Effector memory CD8-positive, alpha-beta T cell (primary cell): ENCODE measurements at places on chromosomes 3 and 15.
A peak's percentile ranks its signal among the peaks of the same experiment; 100 is the strongest.

- H3K4me1 ChIP-seq: peaks cover 1% of the 10 kb centered on the region
- H3K27me3 ChIP-seq: peaks cover 64% of the 10 kb centered on the region
- DNase-seq: no peak
- H3K27ac ChIP-seq: no peak overlapping the region
These were observed 6.4 kb downstream of the CHRD start for GRCh38 chr3:184386047-184386806.

DNA sequence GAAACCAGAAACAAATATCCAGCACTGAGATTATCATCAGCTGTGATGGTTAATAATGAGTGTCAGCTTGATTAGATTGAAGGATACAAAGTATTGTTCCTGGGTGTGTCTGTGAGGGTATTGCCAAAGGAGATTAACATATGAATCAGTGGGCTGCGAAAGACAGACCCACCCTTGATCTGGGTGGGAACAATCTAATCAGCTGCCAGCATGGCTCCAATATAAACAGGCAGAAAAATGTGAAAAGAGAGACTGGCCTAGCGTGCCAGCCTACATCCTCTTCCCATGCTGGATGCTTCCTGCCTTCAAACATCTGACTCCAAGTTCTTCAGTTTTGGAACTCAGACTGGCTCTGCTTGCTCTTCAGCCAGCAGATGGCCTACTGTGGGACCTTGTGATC, 869.5 kb downstream of the SI start:
- H3K4me1 ChIP-seq: no peaks in the 10 kb centered on the region
- H3K4me3 ChIP-seq: no peak overlapping the region
- H3K27ac ChIP-seq: no peak overlapping the region
- DNase-seq: no peak
- no peaks in the 10 kb centered on the region for H3K27me3 ChIP-seq

GRCh38 chr3:19436746-19437145, 288.4 kb downstream of the KCNH8 start:
- H3K4me1 ChIP-seq: no peaks in the 10 kb centered on the region
- no peak overlapping the region for H3K27ac ChIP-seq
- no peaks in the 10 kb centered on the region for H3K36me3 ChIP-seq
- no peak for DNase-seq
- H3K4me3 ChIP-seq: no peak overlapping the region

GRCh38 chr15:43212951-43213350, 7.9 kb downstream of the EPB42 start:
- DNase-seq: no peak
- H3K27me3 ChIP-seq: peaks cover 45% of the 10 kb centered on the region

DNA sequence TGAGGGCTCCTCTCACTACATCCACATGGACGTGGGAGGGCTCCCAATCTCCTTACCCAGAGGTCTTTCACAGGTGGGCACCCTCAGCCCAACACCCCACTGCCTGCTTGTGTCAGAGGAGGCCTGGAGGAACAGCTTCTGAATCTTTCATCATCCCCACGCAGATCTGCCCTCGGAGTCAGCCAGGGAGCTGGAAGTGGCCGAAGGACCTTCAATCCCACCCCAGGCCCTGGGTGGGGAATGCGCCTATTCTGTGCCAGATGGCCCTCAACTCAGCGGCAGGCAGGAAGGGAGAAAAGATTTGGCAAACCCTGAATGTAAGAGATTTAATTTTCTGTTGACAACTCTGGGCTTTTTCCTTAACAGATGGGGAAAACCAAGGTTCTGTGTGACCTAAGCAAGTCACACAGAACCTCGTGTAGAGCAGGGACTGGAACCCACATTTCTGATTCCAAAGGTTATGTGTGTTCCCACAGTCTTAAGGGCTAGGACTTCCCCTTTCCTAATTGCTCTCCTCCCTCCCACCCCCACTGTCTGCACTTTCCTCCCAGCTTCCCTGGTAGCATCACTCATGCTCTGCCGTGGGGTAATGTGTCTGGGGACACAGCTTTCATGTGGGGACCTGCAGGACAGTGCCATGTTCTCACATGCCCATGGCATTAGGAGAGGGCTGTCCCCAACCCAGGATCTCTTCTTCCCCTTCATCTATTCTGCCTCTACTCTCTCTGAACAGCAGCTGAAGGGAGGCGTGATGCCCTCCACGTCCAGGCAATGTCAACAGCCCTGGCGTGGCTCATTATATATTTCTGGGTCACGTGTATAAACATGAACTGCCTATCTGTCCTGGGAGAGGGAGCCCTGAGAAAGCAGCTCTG, 98.1 kb downstream of the SEMA5B start:
- no peak overlapping the region for H3K27ac ChIP-seq
- no peaks in the 10 kb centered on the region for H3K36me3 ChIP-seq
- no peak overlapping the region for H3K4me3 ChIP-seq
- peaks cover 17% of the 10 kb centered on the region for H3K27me3 ChIP-seq
- DNase-seq: no peak
- no peaks in the 10 kb centered on the region for H3K4me1 ChIP-seq

DNA sequence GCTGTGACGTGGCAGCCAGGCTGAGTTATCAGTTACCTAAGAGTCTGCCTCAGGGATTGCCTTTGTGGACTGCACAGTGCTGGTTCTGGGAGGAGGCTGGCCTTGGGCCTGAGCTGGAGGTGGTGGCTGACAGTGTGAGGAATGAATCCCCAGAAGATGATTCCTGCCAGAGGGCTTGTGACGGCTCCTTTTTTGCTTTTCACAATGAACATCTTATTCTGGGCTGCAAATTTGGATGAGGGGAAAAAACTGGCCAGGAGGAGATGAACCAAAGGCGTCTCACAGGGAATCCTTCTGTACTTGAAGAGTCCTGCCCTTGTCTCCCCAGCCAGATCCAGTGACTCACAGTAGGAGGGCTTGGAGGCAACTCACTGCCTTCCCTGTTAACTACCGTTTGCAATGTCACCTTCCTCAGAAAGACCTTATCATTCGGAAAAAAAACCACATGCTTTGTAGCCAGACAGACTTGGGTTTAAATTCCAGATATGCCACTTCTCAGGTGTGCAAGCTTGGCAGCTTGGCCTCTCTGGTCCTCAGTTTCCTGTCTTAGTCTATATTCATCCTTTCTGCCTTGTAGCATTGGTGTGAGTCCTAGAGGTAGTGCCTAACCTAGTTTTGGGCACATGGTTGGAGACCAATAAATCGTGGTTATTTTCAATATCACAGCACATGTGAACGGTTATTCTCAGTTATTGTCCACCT, 19.1 kb downstream of the ST6GAL1 start:
- DNase-seq: no peak
- no peak overlapping the region for H3K4me3 ChIP-seq

DNA sequence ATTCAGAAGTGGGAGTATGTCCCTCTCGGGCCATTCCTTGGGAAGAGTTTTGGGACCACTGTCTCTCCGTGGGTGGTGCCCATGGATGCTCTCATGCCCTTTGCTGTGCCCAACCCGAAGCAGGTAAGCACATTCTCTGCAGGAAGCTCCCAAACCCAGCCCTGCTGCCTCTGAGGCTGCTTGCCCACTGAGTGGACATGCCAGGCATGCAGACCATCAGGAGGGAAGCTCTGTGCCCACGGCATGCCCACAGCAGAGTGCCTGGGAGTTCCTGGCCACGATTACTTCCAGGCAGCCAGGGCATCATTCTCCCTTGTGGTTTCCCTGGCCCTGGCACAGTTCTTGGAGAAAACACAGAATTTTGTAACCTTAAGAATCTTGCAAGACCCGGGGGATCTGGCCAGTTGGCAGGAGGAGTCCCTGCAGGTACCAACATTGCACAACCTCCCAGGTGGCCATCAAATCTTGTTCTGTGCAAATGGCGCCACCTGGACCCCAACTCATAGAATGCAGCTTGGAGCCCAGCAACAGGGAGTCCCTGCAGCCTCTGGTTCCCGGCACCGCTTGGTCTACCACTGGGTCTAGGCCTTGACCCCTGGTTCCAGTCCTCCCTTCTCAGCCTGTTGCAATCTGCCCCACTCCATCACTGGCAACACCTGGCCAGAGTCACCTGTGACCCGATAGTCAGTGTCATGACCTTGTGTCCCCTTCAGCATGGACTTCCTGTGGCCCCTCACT, 20.4 kb downstream of the FAH start:
- H3K4me3 ChIP-seq: no peak overlapping the region
- H3K27ac ChIP-seq: no peak overlapping the region
- no peaks in the 10 kb centered on the region for H3K27me3 ChIP-seq
- H3K36me3 ChIP-seq: no peaks in the 10 kb centered on the region

DNA sequence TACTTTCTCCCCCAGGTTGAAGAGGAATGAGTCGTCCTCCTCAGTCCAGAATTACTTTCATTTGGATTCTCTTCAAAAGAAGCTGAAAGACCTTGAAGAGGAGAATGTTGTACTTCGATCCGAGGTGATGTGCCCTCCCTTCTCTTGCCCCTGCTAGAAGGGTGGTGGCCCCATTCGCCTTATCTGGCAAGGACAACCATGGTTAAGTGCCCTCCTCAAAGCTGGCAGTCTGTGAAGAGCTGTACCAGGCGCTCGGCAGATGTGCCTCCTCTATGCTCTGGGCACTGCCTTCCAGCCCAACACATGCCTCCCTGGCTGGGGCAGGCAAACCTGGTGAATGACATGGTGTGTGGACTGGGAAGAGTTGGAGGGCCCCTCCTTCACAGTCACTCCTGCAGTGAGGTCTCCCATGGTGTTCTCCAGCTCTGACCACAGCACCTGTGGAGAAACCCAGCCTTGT, 77.0 kb downstream of the CCK start:
- peak overlapping the region; percentile 46 for H3K27ac ChIP-seq
- no peak for DNase-seq
- peaks cover 17% of the 10 kb centered on the region for H3K36me3 ChIP-seq
- no peak overlapping the region for H3K4me3 ChIP-seq
- no peaks in the 10 kb centered on the region for H3K27me3 ChIP-seq

DNA sequence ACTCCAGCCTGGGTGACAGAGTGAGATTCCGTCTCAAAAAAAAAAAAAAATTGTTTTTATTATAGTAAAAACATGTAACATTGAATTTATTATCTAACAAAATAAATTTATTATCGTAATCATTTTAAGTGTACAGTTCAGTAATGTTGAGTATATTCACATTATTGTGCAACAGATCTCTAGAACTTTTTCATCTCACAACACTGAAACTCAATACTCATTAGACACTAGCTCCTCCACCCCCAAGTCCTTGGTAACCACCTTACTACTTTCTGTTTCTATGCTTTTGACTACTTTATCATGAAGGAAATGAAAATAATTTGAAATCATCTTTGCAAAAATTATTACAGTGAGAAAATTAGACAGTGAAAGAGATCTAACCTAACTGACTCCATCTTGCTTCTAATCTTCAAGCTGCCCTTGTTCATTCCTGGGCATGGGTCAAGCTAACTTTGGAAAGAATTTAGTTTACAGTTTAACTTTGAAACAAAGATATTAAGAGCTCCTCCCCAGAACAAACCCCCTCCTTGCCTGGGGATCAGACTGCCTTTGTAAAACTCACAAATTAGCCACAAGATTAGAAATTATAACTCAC, 15.0 kb upstream of the FYCO1 start:
- H3K4me1 ChIP-seq: peaks cover 8% of the 10 kb centered on the region
- DNase-seq: no peak
- H3K27me3 ChIP-seq: no peaks in the 10 kb centered on the region
- H3K4me3 ChIP-seq: no peak overlapping the region
- no peaks in the 10 kb centered on the region for H3K36me3 ChIP-seq

GRCh38 chr3:79729096-79729495, 38.7 kb downstream of the ROBO1 start:
- no peak for DNase-seq
- H3K36me3 ChIP-seq: no peaks in the 10 kb centered on the region
- no peak overlapping the region for H3K4me3 ChIP-seq
- H3K27ac ChIP-seq: no peak overlapping the region
- no peaks in the 10 kb centered on the region for H3K4me1 ChIP-seq
